Neural progenitor cell (in vitro differentiated cells): ENCODE measurements at places on chromosomes 3 and 15. TPM values are rescaled to one million over a fixed set of nuclear protein-coding genes. Genes with fewer than 3 reads are reported as not detected.
A peak's percentile ranks its signal among the peaks of the same experiment; 100 is the strongest.

DNA sequence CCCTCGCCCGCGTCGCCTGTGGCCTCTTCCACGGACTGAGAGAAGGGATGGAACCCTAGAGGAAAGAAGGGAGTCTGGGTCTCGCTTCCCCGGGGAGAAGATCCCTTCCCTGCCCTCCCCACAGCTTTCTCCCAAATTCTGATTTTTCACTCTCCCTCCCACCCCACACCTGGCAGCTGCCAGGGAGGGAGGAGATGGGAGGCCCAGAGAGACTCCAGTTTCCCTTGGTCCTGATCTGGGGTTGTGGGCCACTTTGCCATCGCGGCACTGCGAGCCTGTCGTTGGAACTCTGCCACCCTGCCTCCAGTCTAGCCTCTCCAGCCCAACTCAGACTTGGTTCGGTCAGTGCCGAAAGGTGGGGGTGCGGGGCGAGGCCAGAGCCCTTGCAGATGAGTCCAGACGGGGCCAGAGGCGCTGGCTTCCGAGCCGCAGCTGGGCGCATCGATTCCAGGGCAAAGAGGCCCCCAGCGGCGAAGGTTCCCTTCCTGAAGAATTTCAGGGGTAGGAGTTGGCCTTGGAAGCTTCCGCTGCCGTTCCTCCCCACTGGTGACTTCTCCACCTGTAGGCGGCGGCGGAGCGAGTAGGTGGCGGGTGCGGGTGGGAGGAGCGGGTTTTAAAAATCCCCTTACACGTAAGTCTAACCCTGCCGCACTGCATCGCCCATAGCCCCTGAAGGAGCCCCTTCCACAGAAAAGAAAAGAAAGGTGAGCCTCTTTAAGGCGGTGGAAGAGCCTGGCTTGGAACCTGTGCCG, 5.2 kb downstream of the WNT5A start:
- peak; percentile 46 for DNase-seq

GRK7 gene
- total RNA-seq: 0.03 TPM in 1 of 2 replicates, not detected in the other

GRCh38 chr3:97981886-97982285, 9.7 kb upstream of the RIOX2 start:
- no peak for DNase-seq

DNA sequence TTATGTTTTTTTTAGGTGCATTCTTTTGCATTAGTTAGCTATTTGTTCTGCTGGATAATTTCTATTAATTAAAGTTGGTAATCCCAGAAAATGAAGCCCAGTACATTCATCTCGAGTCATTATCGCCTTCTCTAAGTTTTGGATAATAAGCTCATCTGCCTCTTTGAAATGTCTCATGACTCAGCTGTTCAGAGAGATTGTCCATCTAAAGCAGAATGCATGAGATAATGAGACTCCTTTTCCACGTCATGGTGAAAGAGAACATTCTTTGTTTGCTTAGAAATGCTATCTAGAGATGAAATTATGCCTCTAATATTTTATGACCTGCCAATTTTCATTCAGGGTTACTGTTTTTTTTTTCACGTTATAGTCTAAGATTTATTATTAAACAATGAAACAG, 374.7 kb upstream of the GOLIM4 start:
- no peak for DNase-seq

EPB42 gene
- total RNA-seq: not detected in 2 replicates

FILIP1L gene
- 0.09 and 0.15 TPM in 2 replicates for total RNA-seq

- no peak for DNase-seq
These were observed 104.5 kb upstream of the BFSP2 start for GRCh38 chr3:133295199-133295901.

DCLK3 gene
- total RNA-seq: 0.34 and 0.51 TPM in 2 replicates

DNA sequence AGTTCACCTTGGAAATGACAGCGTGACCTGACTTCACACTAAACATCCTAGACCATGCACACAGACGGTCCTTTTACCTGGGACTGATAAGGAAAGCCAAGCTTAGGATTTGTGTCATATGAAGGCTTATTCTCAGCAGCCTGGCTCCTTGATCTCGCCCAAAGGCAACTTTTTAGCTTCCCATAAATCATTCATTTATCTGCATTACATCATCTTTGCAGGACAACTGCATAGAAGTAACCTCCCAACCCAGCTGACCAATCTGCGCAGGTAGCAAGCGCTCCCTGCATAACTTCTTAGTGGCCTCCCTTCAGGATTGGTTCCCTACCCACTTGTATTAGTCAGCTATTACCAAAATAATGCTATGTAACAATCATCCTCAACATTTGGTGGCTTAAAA, 389.9 kb upstream of the PROK2 start:
- no peak for DNase-seq

GRCh38 chr15:100570735-100571313, 31.2 kb downstream of the LINS1 start:
- no peak for DNase-seq

SCN11A gene
- total RNA-seq: 0.69 and 0.81 TPM in 2 replicates

- no peak for DNase-seq
These were observed 27.6 kb downstream of the ZNF589 start for GRCh38 chr3:48268381-48268935.

- peak; percentile 64 for DNase-seq
These were observed 11.6 kb downstream of the EPB42 start for GRCh38 chr15:43209059-43209824.

- DNase-seq: no peak
These were observed 3.8 kb upstream of the PCOLCE2 start for GRCh38 chr3:142892714-142893113.

DNA sequence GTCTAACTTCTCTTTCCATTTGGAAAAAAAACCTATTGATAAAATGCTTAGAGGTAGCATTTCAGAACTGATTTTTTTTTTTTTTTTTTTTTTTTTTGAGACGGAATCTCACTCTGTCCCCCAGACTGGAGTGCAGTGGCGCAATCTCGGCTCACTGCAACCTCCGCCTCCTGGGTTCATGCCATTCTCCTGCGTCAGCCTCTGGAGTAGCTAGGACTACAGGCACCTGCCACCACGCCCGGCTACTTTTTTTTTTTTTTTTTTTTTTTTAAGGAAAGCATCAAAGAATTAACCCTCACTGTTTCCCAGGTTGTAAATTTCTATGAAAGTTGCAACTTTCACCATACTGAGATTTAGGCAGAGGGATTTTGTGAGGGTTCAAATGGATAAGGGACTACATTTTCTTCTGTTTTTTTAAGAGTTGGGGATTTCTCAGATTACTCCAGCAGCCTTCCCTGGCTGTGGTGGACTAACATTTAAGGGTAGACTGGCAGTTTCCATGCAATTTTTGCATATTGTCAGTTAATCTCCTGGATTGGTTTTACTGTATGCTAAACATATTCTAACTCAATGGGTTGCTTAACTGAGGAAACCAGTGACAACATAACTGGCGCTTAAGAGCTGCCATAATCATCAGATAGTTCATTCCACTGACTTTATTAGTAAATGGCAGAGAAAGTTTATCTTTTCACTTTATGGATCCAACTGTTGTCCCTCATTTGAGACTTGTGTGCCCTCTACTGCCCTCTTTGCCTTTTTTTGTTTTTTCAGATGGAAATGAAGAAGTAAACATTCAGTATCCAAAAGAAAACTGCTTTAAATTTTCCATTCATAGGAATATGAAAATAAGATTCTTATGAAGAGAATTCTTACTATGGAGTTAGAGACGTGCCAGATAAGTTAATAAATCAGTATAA, 93.7 kb downstream of the NPTN start:
- DNase-seq: no peak

- DNase-seq: peak; percentile 80
These were observed 16.3 kb downstream of the BMF start for GRCh38 chr15:40092256-40092978.

DNA sequence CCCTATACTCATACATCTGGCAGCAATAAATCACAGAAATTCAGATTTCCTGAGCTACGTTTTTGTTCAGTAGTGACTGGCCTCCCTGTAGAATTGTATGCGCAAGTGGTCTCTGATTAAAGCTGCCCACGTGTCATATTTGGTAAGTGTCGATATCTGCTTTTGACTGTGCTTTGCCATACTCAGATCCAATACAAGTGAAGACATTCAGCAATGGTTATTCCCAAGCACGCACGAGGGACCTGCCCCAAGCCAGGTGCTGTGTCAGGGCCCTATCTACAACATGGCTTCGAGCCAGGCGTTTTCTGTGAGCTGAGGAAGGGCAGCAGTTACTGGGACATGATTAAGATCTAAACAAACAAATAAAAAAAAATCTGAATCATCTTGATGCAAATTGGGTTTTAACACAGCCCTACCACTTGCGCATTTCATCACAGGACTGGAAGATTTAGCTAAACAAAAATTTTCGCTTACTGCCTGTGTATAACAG, 47.2 kb upstream of the ICE2 start:
- no peak for DNase-seq

- no peak for DNase-seq
These were observed 27.5 kb upstream of the CSPG5 start for GRCh38 chr3:47606165-47606564.

CFAP100 gene
- 0.12 TPM in 1 of 2 replicates, not detected in the other for total RNA-seq

GRCh38 chr3:195537995-195538394, 5.1 kb downstream of the PPP1R2 start:
- DNase-seq: no peak

CYP8B1 gene
- not detected in 2 replicates for total RNA-seq

GRCh38 chr15:99704444-99704838, 28.8 kb downstream of the LYSMD4 start:
- DNase-seq: peak; percentile 89

SLC22A13 gene
- 0.21 TPM in 1 of 2 replicates, not detected in the other for total RNA-seq

SH2D7 gene
- not detected in 2 replicates for total RNA-seq

DNA sequence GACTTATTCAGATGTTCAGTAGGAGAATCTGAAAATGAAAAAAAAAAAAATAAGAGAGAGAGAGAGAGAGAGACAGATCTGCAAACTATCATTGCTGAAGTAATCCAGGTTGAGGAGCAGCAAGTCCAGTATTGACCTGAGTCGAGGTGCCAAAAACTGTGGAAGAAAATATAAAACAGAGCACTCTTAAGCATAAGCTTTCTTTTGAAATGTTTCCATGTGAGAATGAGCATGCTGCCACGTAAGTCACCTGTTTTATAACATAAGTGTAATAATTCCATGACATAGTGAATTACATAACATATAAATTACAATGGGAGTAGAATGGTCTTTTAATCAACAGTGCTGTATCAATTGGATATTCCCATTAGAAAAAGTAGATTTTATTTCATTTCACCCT, 218.2 kb downstream of the BCHE start:
- no peak for DNase-seq

DNA sequence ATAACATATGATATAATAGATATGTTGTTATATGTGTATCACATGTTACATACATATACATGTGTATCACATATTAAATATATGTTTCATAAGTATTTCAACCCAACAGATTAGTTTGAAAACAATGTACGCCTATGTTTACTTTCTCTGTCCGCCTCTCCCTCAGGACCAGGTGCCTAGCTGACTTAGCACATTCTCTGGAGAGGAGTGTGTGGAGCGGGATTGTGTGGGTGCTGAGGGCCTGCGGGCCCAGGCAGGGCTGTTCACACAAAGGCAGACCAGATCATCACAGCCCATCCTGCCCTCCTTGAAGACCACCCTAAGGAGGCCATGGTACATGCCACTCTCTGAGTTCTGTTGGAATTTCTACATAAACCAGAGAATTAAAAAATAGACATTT, 81.0 kb downstream of the PLXNA1 start:
- no peak for DNase-seq

GRCh38 chr3:30578479-30578878, 27.9 kb upstream of the TGFBR2 start:
- DNase-seq: no peak

- no peak for DNase-seq
These were observed 29.1 kb downstream of the GPR15 start for GRCh38 chr3:98560911-98561310.

GRCh38 chr3:38992117-38992760, 59.5 kb downstream of the SCN11A start:
- DNase-seq: no peak

DNA sequence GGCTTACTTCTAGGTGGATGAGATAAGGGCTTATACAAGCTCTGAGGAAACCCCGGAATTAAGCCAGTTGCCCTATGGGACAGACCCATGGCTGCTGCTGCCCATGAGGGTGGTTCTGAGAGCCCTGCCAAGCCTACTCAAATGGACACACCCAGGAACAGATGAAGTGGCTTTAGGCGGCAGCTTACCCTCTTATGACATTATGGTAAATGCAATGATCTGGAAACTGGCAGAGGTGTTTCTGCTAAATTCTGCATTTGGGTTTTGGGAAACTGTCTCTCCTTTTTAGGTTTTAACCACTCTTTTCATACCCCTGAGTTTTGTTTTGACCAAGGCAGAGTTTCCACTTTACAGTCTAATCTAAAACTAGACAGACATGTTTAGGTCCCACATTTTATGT, 9.0 kb upstream of the ZBED2 start:
- no peak for DNase-seq
